Stimulated activated CD4-positive, alpha-beta T cell treated with anti-CD3 and anti-CD28 coated beads, Interleukin-12 subunit alpha, Interleukin-12 subunit beta, amount 100 ng/mL, for 48 hours (primary cell): ENCODE measurements at places on chromosomes 3 and 15.

DNA sequence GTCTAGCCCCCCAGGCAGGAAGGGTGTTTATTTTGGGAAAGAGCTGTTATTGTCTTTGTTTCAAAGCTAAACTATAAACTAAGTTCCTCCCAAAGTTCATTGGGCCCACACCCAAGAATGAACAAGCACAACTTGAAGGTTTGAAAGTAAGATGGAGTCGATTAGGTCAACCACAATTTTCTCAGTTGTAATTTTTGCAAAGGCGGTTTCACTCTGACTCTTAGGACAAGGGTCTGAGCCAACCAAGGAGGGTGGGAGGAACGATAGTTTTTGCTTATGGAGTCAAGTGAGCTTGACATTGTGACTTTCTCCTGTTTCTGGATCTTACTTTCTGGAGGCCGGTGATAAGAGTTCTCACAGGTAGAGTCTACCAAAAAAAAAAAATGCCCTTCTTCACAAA lies 5.8 kb upstream of the ZNF770 start:
- no peak for DNase-seq

- no peak for DNase-seq
These were observed 50.7 kb downstream of the APBA2 start for GRCh38 chr15:28936481-28936881.

DNA sequence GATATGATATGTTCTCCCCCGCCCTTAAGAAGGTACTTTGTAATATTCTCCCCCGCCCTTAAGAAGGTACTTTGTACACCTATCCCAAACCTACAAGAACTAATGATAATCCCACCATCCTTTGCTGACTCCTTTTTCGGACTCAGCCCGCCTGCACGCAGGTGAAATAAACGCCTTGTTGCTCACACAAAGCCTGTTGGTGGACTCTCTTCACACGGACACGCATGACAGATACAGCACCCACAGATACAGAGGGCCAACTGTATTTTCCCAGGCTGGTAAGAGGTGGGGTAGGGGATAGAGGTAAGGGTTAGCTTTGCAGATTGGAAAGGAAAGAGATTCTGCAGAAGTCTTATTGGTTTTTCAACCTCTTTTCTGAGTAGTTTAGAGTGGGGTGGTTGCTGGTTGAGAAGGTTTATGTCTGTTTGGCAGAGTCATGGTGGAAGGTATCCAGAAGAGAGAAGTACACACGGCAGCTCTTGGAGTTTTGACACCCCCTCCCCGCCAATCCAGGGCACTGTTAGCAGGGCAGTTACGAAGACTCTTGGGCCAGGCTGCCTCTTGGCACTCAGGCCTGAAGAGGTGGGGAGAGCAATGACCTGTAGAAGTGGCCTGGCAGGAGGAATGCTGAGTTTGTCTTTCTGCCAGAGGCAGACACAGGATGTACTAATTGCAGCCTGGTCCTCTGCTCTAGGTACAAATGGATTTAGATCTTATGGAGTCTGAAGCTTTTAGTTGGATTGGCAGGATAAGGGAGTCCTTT lies 36.0 kb upstream of the IDH2 start:
- no peak for DNase-seq

DNA sequence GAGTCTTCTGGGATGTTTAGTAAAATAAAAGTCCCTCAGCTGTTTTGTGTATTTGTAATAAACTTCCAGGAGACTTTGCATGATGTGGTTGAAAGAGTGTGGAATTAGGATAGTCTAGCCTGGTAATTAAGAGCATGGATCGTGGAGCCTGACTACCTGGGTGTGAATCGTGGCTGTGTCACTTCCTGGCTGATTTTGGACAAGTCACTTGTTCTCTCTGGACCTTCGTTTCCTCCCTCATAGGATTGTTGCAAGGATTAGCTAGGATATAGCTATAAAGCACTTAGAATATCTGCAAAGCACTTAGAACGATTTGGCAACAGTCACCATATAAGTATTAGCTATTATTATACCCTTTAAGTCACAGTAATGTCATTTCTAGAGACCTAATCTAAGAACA lies 40.2 kb downstream of the SLMAP start:
- no peak for DNase-seq

GRCh38 chr3:187315872-187316271 lies 24.3 kb upstream of the MASP1 start:
- DNase-seq = no peak
